ENCODE measurements at places on chromosomes 2 and 18.

DNA sequence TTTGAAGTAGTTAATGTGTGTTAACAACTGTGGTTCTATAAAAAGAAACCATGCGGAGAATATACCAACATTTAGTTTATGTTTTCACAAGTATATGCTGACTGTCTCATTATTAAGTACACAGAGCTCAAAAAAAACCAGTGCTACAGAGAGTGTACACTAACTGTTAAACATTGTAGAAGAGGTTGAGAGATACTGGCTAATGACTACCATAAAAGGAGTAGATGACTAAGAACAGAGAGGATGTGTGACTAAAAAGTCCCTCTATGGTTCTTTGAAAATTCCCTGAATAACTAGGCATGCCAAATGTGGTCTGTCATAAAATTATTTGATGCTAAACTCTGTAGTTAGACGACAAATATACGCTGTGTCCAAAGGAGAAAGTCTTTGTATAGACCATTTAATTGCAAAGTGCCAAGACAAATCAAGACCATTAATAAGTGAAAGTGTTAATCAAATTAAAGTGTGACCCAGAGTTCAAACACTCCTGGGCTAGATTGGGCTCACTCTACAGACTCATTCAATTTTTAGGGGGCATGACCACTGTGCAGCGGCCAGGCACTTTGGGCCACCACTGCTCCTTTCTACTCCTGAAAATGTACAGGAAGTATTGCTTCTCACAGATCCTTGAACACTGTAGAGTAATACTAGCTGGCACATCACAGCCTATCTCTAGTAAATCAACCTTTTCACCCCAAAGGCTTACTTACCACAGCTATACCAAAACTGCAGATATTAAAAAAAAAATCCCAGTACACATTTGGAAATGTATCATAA, 45.1 kb upstream of the SERTAD2 start:
- DNase-seq, result no peak

DNA sequence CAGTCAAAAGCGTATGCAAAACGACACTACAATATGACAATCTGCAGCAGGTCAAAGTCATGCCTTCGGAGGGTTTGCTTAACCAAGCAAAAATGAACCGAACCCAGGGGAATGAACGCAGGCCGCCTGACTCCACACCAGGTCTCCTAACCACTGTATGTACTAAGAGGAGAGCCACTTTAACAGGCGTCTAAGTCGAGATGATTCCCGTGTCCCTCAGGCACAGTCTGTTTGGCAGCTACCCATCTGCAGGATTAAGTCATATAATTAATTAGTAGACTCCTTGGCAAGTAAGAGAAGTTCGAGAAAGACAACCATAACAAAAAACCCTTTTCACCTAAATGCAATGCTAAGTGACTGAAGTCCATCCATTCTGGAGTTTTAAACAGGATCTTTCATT, 15.2 kb downstream of the CYB5A start:
- no peak for DNase-seq

DNA sequence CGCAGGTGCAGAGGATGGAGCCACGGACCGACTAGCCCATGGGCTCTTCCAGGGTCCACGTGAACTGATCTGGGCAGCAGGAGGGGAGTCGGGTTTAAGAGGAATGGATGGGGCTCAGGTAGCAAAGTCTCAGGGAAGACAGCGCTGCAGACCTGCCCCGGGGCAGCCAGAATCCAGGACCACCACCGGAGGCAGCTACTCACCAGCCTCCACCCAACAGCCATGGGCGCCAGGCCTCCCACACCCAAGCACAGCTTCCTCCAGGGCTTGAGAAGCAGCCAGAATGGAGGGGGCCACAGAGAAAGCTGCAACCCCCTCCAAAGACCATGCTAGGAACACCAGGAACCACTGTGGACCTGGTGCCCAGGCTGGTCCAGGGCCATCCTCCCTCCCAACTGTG, 164.3 kb downstream of the TWIST2 start:
- no peak for DNase-seq

- DNase-seq, result no peak
Observed at GRCh38 chr18:79504034-79504433, 108.3 kb downstream of the NFATC1 start.

GRCh38 chr2:60581433-60582282, 28.2 kb upstream of the BCL11A start:
- DNase-seq, result peak; percentile 26

DNA sequence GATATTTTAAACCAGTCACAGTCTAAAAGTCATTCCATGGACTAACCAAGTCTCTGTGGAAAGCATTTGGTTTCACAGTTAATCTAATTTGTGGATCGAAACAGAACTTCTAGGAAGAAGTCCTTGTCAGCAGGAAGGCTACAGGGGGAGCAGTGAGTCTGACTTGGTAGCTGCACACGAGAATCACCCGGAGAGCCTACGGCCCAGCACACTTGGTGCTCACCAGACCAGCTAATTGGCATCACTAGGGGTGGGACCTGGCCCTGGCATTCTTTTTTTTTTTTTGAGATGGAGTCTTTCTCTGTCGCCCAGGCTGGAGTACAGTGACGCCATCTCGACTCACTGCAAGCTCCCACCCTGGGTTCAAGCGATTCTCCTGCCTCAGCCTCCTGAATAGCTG, 97.7 kb downstream of the ZNF532 start:
- DNase-seq, result no peak

DNA sequence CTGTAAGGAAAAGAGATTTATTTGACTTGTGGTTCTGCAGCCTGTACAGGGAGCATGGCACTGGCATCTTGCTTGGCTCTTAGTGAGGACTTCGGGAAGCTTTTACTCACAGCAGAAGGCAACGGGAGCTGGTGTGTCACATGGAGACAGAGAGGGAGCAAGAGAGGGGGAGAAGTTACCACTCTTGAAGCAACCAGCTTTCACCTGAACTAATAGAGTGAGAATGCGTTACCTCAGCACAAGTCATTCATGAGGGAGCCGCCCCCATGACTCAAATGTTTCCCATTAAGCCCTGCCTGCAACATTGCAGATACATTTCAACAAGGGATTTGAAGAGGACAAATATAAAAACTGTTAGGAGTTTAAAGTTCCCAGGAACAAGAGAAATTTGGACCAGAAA, 190.0 kb downstream of the CYRIA start:
- no peak for DNase-seq

- no peak for DNase-seq
Observed at GRCh38 chr2:174939046-174939445, 66.1 kb downstream of the CHN1 start.

GRCh38 chr2:133342286-133343017, 225.8 kb downstream of the NCKAP5 start:
- no peak for DNase-seq

DNA sequence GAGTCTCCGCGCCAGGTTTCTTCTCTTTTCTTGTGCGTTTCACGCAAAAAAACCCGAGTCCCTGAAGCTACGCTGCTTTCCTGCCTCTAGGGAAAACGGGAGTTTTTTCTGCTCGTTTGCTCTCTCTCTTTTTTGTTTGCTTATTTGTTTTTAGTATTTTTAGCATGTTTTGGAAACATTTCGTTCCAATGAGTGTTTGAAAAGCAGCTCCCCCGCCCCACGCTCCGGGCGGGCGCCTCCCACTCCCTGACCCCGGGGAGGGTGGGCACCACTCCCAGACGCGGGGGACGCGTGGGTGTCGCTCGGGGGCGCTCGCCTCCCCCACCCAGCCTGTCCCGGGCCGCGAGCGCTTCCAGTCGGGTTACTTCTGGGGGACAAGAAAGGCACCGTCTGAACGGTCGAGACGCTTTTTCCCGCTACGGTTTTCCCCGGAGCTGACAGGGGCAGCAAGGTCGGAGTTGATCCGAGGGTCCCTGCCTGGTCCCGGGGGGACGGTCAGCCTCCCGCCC, 446 bp upstream of the EFHD1 start:
- DNase-seq, result no peak

DNA sequence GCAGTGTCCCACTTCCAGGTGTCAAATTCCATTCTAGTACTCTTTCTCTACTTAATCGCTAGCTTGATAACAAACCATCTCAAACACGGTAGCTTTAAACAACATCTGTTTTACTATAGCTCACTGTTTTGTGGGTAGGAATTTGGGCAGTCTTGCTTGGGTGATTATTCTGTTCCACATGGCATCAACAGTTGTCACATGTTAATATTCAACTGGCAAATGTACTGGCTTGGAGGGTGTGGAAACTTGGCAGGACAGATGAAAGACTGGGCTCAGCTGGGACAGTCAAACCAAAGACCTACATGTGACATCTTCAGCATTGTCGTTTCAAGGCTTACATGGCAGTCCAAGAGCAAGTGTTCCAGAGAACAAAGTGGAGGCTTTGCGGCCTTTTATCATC, 241.8 kb downstream of the PTH2R start:
- DNase-seq, result no peak

DNA sequence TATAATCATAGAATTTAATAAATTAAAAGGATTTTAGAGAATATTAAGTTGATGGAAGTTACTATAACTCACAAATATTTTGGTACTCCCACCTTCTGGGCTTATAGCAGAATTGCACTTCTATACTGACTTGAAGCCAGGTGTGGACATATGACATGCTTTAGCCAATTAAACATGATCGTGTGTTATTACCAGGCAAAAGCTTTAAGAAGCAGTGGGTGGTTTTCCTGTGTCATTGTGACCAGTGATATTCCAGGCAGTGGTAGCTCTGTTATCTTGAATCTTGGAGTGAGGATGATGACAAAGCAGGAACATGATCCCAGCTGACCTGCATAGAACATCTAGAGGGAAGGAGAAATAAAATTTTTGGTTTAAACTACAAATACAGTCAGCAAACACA, 370.9 kb upstream of the ZEB2 start:
- no peak for DNase-seq

DNA sequence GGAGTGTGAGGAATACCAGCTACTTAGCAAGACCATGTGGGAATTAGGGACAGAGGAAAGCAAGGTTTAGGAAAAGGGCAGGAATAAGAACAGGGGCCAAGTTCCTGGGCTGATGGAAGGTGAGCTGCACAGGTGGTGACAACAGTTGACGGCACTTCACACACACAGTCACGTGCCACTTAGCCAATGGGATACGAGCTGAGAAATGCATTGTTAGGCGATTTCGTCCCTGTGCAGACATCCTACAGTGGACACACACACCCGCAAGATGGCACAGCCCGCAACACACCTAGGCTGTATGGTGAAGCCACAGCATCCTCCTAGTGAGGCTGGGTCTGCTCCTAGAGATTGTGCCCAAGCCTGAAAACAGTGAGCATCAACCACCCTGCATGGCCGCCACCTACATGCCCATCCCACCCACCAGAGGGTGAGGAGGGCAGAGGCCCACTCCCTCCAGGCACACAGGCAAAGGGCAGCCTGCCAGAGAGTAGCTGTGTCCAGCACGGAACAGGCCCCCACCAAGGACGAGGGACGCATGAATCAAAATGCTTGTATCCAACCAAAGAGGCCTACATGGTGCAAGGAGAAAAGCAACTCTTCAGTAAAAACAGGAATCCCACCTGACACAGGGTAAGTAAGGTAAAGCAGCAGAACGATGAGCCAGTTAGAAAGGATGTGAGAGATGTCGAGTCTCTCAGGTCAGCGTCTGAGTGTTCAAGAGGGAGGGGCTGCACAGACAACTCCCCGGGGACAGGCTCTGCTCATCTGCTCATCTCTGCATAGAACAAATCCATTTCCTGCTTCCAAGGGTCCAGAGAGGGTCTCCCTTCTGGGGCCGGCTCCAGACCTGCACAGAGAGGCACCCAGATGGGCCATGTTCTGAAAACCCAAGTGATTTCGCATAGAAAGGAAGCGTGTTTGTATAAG, 51.3 kb downstream of the ZNF516 start:
- DNase-seq, result no peak

DNA sequence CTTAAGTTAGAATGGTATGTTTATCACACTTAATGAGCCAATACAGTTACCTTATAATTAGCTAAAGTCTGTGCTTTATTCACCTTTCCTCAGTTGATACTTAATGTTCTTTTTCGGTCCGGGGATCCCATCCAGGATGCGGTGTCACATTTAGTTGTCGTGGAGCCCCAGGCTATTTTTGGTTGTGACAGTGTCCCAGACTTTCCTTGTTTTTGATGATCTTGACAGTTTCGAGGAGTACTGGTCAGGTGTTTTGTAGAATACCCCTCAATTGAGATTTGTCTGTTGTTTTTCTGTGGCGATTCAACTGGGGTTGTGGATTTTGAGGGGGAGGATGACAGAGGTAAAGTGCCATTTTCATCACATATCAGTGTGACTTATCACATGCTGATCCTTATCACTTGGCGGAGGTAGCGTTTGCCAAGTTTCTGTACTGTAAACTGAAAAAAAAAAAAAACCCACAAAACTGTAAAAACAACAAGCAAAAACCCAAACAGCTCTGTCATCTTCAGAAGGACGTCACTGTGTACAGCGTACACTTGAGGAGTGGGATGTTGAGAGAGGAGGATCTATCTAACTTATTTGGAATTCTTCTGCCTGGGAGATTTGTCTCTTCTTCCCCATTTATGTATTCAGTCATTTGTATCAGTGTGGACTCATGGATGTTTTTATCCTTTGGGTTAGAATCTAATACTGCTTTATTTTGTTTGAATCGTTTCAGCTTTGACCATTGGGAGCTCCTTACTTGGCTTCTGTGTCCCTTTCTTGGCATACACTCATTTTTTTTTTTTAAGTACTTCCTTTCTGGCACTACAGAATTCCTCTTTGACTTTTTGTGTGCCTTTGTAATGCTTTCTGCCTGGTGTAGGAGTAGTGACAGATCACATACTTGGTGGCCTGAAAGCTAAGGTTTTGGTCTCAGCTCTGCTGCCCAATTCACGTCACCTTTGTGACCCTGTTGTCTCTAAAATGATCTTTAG, 68.1 kb downstream of the FMNL2 start:
- no peak for DNase-seq

DNA sequence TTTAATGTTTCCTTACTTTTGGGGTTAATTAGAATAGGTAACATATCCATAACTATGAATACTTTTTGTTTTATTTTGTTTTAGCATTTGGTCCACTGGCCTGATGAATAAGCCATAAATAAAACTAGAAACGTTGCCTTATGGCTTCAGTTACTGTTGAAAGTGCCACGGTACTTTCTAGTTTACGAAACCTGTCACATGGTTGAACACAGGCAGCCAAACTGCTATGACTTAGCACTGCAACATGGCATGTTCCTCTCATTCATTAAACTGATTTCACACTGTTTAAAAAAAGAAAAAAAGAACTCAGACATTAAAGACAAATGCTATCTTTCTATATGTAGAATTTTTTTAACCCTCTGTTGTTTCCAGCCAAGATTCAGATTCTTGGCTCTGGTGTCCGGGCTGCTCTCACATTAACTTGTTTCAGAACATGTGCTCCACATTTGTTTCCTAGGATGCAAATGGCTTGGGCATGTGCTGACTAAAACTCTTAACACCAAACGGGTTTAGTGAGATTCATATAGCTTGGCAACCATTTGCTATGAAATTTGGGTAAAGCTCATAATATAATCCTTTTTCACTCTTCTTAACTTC, 323.9 kb upstream of the RND3 start:
- DNase-seq, result no peak

- DNase-seq, result no peak
Observed at GRCh38 chr2:170717599-170717963, 2.4 kb downstream of the SP5 start.

GRCh38 chr18:61926532-61926931, 33.7 kb upstream of the RNF152 start:
- no peak for DNase-seq

All from stimulated activated CD8-positive, alpha-beta memory T cell treated with anti-CD3 and anti-CD28 coated beads, Interleukin-15, amount 100 ng/mL, for 1 hour (primary cell).